ENCODE measurements at places on chromosomes 6 and 20.

DNA sequence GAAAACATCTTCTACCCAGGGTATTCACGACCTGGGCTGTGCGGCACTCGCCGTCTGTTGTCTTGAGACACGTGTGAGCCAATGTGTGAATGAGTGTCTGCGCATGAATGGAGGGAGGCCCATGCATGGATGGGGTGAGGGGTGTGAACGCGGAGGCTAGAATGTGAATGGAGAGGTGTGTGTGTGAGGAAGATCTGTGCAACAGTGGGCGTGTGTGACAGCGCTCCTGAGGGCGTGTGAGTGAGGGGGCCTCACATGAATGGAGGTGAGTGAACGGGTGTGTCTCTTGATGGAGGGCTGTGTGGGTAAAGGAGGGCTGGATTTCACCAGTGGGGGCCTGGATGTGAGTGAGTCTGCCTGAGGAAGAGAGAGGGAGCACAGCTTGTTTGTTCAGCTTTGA, 146.0 kb downstream of the LRFN2 start:
- DNase-seq = no peak

DNA sequence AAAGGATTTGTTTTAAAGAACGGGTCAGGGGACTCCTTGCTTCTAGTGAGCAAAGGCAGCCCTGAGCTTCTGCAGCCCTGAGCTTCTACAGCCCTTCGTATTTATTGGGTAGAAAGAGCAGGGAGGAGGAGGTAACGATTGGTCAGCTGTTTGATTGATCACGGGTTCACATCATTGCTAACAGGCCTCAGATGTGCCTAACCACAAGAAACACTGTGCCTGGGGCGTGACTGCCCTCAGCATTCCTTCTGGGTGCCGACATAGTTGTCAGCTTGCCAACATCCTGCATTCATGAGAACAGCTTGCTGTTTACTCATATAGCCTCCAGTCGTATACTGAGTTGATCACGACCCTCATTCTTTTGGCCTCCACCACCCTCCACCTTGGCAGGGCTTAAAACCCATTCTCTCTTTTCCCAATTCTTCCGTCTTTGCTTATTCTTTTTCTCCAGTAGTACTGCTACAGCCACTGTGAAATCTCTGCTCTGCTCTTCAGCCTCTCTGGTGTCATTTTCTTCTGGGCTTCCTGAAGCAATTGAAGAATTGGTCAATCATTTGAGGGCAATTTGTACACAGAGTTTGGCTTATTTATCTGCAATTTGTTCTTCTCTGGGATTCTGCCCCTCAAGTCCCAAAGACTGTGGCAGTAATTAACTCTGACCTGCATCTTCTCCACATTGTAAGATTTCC, 25.4 kb upstream of the NOP56 start:
- DNase-seq = no peak

- no peak for DNase-seq
These were observed 134.4 kb downstream of the OR2B2 start for GRCh38 chr6:27777614-27778355.

- DNase-seq = no peak
These were observed 116.6 kb upstream of the MAFB start for GRCh38 chr20:40805592-40805991.

DNA sequence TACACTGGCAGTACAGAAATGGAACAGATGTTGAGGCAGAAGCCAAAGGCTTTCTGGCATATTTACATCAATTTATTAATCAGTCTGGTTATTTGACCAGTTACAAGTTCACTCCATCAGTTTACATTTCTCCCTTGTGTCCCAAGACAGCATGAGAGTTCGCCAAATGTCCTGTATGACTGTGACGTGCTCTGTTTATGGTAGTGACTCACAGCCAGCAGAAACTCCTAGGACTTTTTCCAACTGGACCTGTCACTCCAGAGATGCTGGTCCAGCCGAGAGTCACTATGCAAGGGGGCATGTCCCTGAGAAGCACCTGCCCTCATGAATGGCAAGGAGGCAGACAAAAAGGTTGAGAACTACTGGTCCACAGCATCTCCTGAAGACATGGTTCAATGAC, 160.0 kb downstream of the LRFN2 start:
- DNase-seq = no peak

DNA sequence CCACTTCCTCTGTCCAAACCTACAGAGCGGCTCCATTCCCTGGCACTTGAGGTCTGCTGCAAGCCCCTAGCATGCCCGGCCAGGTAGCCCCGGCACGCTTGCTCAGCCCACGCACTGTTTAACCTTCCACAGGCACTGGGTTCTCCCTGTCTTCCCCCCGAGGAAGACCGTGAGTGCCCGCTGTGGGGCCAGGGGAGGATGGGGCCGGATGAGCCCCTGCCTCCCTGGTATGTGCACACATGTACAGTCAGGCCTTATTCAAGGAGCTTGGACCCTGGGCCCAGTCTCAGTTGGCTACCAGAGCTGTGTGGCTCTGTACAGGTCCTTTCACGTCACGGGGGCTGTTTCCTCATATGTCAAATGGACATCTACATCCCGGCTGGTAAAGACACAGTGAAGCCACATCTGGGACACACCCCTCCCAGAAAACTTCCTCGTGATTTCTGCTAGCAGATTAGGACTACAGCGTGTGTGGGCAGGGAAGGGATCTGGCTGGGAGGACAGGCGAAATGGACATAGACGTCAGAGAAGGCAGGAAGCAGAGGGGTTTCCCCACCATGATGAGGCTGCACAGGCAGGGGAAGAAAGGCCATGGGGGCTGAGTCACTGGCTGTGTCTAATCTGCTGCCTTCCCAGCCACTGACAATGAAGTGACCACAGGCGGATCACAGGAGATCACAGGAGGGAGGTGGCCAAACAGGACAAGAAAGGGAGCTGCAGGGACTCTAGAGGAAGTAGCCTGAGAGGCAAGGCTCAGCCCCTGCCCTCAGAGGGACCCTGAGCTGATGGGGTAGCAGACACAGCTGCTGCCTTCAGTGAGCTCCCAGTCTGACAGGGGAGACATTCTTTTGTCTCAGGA, 62.9 kb downstream of the MRPL14 start:
- no peak for DNase-seq

GRCh38 chr20:38754924-38755323, 6.7 kb downstream of the ACTR5 start:
- DNase-seq = no peak

GRCh38 chr6:108163644-108164542, 1.9 kb upstream of the NR2E1 start:
- DNase-seq = no peak

GRCh38 chr6:5007531-5007930, 3.7 kb upstream of the RPP40 start:
- no peak for DNase-seq

DNA sequence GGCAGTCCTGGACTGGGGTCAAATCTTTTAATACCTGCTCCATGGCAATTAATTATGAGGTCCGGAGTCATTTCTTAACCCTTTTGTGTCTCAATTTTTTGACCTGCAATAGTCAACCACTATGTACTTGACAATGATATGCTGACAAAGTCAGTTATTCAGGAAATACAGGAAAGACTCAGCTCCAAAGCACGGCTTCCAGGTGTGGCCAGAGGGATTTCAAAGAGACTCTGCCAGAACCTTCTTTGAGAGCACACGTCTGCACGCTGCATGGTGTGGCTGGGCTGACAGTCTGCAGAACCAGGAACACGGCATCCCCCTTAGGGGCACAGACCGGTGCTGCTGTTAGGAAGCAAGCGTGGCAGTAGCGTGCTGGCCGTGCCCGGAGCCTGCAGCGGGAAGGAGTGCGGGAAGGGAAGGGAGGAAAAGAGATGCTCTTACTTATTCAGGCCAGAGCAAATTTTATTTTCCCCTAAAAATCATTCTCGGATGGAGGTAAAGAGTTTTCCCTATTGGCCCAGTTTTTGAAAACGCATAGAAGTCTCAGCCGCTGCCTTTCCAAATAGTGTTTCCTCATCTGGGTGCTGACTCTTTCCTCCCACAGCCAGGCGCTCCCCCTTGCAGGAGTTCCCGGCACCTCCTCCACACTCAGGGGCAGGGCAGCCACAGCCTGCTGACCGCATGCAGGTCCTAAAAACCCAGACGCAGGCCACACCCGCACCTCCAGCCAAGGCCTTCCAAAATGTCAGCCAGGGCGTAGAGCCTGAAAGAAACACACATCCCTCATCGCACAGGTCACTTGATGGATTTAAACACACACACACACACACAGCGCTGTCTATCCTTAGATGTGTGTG, 187.4 kb upstream of the SNX9 start:
- DNase-seq = no peak

GRCh38 chr6:4794140-4794707, 18.0 kb downstream of the CDYL start:
- no peak for DNase-seq

GRCh38 chr6:170074435-170074834, 216.4 kb downstream of the DLL1 start:
- DNase-seq = no peak

- no peak for DNase-seq
These were observed 9.9 kb upstream of the WFDC2 start for GRCh38 chr20:45459606-45460005.

DNA sequence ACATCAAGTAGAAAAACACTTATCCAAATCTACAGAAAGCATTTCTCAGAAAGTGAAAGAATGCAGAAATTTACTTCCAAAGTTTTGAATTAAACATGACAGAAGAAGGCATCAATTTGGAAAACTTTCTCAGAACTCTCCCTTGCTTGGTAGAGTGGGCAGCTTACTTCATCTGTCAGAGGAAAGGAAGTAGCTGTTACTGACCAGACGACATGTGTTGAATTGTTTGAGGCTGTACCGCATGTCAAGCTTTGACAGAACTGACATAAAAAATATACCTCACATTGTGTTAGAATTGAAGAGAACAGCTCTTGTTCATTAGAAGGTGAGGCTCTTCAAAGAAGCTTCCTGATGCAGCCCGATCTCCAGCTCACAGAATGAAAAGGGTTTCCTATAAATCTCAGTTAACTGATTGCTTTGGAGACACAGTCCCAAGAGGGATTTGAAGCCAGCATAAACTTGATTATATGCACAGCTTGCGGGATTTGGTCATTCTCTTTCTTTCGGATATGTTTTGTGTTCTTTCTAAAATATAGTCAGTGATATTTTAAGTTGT, 190.7 kb downstream of the PLCB1 start:
- DNase-seq = no peak

- DNase-seq = no peak
These were observed 6.0 kb downstream of the TMEM30A start for GRCh38 chr6:75278474-75279077.

DNA sequence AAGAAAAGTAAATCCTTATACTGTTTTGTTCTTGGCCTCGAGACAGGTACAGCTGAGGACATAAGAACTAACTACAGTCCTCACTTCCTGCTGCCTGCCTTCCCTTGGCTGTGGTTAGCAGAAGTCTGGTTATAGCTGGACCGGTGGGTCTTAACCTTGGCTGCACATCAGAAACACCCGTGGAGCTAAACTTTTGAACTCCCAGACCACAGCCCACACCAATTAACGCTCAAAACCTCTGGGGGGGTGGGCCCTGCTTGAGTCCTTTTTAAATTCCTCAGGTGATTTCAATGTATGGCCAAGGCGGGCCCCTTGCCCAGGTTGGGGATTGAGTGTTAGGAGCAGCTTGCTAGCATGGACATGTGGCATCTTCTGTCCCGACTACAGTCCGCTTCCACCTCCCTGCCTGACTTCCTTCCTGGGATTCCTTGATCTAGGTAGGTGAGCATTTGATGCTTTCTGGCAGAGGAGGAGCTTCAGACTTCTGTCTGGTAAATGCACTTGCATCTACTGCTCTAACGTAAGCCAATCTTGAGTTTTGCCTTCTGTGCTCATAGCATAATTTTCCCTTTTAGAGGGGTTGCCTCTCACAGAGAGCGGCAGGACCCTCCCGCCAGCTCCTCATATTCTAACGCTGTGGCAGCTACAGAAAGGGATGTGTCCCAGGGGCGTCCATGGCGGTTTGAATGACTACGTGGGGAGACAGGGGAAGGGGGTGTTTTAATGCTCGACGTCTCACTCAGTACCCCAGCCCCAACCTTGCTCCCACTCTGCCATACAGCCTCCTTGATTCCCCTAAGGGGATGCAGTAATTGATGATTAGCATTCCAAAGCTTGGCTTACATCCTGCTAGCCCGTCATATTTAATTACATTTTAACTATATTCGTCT, 390.1 kb downstream of the ZFAND3 start:
- no peak for DNase-seq

- DNase-seq = no peak
These were observed 175.1 kb downstream of the VEGFA start for GRCh38 chr6:43944908-43945767.

- no peak for DNase-seq
These were observed 125.8 kb downstream of the EPM2A start for GRCh38 chr6:145609521-145609920.

- DNase-seq = peak; percentile 45
These were observed 53.6 kb upstream of the SIRPA start for GRCh38 chr20:1841554-1842140.

DNA sequence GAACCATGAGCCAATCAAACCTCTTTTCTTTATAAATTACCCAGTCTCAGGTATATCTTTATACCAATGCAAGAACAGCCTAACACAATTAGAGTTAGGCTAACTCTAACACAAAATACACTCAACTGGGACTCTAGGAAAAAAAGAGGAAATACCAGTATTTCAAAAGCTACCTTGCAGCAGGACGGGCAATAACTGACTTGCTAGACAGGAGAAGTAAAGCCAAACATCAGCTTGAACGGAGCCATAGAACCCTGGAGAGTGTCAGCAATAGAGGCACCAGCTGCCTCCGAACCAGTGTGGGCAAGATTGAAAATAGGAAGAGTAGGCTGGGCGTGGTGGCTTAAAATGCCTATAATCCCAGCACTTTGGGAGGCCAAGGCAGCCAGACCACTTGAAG, 162.0 kb upstream of the SOX4 start:
- DNase-seq = no peak

GRCh38 chr6:100614386-100614785, 149.7 kb upstream of the SIM1 start:
- DNase-seq = no peak

DNA sequence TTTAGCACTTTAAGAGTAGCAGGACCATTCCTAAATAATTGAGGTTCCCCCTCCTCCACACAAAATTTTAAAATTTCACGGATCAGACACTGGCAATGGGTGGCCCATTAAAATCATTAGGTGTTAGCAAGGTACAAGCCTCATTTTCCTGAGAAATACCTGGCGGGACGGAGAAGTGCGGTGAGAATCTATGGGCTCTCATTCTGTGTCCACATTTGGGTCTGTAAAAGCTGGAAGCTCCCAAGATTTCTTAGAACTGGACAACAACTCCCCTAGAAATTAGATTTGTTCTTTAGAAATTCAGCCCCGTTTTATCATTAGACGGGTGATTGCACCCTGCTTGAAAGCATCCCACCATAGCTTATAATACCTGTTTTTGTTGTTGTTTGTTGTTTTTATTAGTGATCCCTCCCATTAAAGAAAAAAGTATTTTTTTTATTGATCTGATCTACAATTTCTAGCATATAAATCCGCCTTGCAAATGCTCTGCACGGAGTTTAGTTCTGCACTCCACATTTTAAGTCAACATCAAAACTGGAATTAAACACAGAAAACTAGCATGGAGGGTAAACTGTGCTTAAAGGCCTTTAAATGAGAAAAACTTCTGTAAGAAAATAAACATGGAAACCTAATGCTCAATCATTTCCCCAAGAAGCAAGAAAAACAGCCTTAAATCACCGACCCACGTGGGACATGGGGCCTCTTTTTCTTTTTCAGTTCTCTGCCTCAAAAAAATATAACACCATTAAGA, 5.7 kb downstream of the SIM1 start:
- no peak for DNase-seq
